Right ventricle myocardium inferior (tissue), 1 donor: ENCODE measurements at places on chromosomes 12 and 14. TPM values are rescaled to one million over a fixed set of nuclear protein-coding genes. Genes with fewer than 3 reads are reported as not detected.

DNA sequence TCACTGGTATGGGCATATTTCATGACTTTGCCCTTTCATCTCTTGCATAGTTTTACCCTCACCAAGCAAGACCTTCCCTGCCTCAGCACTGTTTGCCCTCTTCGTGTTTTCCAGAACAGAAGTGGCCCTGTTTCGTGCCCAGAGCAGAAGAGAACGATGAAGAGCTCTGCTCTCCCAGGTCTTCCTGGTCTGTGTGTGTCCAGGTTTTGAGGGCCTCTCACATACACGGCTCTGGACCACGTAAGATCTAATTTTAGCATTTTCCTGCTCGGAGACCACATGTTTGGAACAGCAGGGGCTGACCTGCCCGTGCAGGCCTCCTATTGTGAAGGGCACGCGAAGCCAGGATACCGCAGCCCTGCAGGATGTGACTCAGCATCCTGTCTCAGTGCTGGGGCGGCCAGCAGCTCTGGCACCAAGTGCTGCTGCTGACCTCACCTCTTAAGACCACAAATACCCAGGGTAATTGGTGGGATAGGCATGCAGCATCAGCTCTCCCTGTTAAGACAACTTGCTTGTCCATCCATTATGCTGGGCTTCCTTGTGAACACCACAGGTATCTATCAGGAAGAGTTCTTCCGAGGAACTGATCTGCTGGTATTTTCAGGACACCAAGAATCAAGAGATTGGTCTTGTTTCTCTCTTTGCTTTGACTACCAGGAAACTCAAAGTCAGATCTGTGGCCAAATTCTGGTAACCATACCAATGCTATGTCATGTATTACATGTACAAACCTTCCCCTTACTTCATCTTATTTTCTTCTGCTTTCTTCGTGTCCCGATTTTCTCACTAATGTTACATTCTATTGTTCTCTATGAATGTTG, 19.0 kb downstream of the SSH1 start:
- peak; percentile 95 for DNase-seq

The CFAP54 gene
- 0.22 TPM for total RNA-seq

- no peak for DNase-seq
Observed at GRCh38 chr14:96567289-96567899, 65.2 kb downstream of the PAPOLA start.

DNA sequence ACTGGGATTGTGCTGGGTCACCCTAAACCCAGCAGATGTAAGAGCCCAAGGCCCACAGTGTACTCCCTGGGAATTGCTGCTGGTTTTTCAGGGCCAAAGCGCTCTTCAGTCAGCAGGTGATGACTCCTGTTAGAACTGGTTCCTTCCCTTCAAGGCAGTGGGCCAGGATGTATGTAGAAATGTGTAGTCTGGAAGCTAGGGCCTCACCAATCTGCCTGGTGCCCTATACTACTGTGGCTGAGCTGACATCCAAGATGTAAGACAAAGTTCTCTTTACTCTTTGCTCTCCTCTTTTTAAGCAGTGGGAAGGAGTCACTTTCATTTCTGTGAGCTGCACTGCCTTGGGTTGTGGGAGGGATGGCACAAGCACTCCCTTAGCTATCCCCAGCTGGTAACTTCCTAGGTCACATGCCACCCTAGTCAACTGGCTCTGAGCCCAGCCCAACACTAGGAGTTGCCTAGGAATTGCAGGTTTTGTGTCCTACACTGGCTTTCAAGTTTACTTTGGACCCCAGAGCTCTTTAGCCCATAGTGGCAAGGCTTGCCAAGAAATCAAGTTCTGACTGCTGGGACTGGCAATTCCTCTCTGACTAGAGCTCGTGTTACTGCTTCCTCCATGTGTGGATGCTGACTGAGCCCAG, 249.2 kb downstream of the C12orf50 start:
- no peak for DNase-seq

DNA sequence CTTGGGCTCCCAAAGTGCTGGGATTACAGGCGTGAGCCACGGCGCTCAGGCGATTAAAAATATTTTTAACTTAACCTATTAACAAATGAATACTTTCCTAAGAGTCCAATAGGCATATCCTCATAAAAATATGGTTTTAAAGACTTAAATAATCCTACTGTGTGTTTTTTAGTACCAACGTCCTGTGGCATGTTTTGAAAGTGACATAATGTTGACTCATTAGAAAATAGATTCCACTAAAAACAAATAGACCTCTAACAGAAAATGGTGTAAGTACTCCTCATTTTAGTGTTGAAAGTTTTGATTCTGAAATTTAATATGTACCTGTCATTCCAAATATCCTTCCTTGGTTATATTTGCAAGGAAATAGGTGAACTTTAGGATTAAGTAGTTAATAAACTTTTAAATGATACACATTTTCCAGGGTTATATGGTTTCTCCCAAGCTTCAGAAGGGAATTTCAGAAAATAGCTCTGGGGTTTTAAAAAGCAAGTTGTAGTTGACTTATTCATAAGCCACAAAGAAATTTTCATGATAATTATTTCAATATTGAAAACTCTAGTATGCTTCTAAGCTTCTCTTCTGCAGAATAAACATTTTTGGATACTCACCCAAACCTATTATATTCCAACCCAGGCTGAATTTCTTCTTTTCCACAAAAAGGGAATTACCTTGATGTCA, 12.1 kb upstream of the LUM start:
- no peak for DNase-seq

DNA sequence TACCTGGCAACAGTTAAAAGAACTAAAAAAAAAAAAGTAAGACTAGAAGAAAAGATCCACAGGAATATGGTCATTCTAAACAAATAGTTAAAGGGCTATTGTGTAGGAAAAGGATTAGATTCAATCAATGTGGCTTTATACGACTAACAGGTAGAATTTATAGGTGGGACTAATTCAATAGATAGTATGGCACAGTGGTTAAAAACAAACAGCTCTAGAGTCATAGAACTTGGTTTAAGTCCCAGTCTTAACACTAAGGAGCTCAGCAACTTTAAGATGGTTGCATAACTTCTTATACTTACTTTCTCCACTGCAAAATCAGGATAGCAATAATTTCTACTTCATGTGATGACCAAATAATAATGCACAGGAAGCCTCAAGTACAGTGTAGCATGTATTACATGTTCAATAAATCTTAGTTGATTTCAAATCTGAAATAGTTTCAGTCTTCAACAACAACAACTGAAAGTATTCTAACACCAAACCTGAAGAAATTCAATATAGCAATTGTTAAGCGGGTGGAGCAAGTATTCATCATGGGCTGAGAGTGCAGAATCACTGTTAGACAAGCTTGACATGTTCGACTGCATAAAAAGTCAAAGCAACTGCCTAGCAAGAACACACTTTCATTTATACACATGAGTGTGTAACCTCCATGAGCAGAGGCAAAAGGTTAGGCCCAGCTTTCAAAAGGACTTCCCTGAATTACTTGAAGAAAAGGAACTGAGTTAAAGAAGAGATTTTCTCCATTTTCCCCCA, 50.4 kb downstream of the ITPR2 start:
- no peak for DNase-seq

DNA sequence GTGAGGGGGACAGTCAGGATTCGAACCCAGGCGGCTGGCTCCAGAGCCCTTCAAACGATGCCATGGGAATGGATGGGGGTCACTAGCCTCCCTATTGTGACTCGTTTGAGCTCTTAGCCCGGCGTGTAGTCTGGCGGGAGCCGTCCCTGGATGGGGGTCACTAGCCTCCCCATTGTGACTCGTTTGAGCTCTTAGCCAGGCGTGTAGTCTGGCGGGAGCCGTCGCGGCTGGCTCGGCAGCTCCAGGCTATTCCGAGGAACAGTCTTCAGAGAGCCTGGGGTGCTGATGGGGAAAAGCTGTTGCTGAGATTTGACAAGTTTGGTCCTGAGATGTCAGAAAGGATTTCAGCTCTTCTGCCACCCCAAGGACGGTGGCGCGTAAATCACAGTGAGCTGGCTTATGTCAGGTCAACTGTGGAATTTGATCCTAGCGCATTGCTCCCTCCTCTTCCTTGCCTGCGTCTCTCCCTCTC, 58.3 kb downstream of the CALM1 start:
- DNase-seq: no peak

The KRT79 gene
- total RNA-seq: not detected

- DNase-seq: no peak
Observed at GRCh38 chr14:94787092-94787491, 17.2 kb upstream of the GSC start.

DNA sequence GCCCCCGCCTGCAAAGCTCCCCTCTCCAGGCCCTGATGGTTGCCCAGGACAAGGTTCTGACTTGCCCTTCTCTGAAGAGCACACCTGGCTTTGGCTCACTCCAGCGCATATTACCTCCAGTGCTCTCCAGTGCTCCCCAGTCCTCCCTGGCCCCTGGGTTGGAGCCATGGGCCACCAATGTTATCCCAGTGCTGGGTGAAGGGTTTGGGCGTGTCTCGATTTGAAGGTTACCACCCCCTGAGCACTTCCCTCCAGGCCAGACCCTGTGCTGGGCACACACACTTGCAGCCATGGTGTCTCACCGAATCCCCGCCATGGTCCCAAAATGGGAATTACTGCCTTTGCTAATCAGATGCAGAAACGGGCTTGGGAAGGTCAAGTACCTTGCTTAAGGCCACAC, 11.1 kb downstream of the RITA1 start:
- DNase-seq: no peak

The GPX2 gene
- total RNA-seq: not detected

GRCh38 chr12:6647083-6647604, at the start of gene ACRBP:
TSS of gene ACRBP (minus strand) at chr12:6647432. CDS start at chr12:6647366, 66 bp downstream.
- peak; percentile 94 for DNase-seq

- no peak for DNase-seq
Observed at GRCh38 chr12:50197297-50197727, 30.1 kb upstream of the CERS5 start.

DNA sequence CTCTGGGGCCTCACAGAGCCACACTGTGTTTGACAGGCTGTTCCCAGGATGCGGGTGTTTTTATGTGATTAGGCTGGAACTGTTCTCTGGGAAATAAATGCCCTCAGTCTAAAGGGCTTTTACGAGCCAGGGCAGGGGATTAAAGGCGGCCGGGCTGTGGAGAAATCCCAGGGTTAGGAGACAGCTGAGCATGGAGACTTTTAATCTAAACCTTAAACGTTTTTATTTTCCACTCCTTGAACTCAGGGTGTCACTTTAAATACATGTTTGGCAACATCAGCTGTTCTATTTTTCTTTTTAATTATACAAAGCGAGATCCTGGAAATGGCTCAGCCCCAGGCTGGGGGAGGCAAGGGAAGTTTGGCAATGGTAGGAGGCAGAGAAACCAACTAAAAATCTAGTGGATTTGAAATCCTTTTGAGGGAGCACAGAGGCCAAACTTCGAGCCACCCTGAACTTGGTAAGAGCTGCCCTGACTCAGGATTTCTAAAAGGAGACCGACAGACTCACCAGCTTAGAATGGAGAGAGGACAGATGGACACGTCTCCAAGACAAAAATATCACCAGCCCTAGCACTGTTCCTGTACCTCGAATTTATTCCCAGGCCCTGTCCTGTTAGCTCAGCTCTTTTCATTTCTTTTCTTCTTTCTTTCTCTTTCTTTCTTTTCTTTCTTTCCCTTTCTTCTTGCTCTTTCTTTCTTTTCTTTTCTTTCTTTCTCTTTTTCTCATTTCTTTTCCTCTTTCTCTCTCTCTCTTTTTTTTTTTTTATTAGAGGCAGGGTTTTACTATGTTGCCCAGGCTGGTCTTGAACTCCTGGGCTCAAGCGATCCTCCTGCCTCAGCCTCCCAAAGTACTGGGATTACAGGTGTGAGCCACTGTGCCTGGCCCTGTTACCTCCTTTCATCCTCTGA, 15.8 kb upstream of the ORAI1 start:
- no peak for DNase-seq

DNA sequence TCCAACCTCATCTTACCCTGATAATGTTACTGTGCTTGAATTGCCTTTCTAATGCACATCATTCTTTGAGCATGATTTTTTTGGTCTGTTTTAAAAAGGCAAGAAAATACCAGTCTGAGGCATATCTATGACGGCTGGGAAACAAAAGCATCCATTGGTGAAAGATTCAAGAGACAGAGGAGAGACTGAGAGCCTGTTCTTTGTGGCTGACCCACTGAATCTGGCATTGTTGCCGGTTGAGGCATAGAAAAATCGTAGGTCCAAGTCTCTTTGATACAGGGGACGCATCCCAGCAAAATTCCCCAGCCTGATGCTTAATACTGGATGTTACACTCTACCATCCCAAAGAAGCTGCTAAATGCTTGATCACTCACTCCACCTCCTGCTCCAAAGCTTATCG, 2.9 kb upstream of the KLHL42 start:
- DNase-seq: no peak

GRCh38 chr12:118190266-118190665, 54.3 kb downstream of the PEBP1 start:
- no peak for DNase-seq

DNA sequence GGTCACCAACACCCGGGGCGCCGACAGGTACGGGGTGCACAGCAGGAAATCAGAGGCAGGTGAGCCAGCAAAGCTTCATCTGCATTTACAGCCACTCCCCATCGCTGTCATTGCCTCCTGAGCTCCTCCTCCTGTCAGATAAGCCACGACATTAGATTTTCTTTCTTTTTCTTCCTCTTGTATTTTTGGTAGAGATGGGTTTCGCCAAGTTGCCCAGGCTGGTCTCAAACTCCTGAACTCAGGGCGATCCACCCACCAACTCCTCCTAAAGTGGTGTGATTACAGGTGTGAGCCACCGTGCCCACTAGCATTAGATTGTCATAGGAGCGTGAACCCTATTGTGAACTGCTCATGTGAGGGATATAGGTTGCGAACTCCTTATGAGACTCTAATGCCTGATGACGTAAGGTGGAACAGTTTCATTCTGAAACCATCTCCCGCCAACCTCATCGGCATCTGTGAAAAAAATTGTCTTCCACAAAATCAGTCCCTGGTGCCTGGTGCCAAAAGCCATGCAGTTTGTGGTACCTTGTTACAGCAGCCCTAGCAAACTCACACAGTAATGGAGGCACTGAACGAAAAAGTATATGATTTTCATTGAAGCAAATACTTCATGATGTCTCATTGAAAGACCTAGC, 1.5 kb downstream of the STYK1 start:
- DNase-seq: no peak

The C3AR1 gene
- total RNA-seq: 9.0 TPM

DNA sequence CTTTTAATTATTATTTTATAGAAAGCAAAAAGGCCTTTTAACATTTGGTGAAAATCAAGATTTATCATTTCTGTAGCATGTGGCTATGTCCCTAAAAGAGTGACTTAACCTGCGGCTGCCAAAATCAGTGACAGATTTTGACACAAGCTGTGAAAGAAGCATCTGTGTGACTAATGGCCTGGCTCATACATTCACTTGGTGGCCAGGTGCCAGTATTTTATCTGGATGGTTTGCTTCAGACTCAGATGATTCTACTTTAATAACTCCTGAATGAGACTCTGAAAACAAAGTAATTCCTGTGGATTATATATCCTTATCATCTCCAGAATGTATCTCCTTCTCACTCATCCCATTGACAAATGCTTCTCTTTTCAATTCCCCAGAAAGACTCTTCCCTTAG, 103.0 kb downstream of the FSCB start:
- DNase-seq: peak; percentile 4

- DNase-seq: no peak
Observed at GRCh38 chr14:61065656-61066055, 84.6 kb downstream of the SLC38A6 start.

The KCNH3 gene
- total RNA-seq: 0.27 TPM

- DNase-seq: no peak
Observed at GRCh38 chr14:103128631-103129300, 5.5 kb downstream of the TNFAIP2 start.

GRCh38 chr12:14931791-14932560, 6.4 kb downstream of the ERP27 start:
- DNase-seq: no peak

GRCh38 chr12:8108808-8109398, 14.5 kb upstream of the CLEC4A start:
- DNase-seq: no peak

GRCh38 chr12:64670019-64670418, 59.7 kb downstream of the RASSF3 start:
- no peak for DNase-seq

The FGF23 gene
- total RNA-seq: not detected
